ENCODE measurements at places on chromosomes 13 and 19.

- DNase-seq, result no peak
Measured at GRCh38 chr13:103164251-103164650, 98.0 kb upstream of the SLC10A2 start.

GRCh38 chr13:46796515-46797474, at the start of gene ESD:
TSS of gene ESD (minus strand) at chr13:46797161. CDS start at chr13:46791413, 5,748 bp downstream.
- DNase-seq, result peak; percentile 92

DNA sequence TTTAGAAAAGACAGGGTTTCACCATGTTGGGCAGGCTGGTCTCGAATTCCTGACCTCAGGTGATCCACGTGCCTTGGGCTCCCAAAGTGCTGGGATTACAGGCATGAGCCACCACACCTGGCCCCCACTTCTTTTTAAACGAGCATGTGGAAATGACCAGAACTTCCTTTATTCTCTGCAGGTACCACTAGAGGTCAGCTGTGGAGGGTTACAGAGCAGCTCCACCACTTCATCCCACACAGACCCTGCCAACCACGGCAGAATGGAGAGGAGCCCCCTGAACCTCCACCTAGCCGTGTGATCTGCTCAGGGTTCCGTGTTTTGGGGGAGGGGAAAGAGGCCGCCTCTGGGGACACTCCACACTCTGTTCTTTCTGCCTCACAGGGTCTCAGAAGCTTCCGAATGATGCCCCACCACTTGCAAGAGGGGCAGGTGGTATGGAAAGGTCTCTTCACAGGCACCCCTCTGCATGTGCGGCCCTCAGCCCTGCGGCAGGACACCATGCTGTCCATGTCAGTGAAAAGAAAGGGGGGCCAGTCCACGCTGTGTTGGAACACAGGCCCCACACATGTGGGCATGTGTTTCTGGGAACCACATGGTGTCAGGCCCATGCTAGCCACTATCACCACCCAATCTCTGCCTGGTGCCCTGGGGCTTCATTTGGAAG, 465.0 kb downstream of the TSHZ3 start:
- no peak for DNase-seq

GRCh38 chr13:32175307-32175706, 139.9 kb downstream of the ZAR1L start:
- DNase-seq, result no peak

- DNase-seq, result no peak
Measured at GRCh38 chr19:33096005-33096404, 15.0 kb downstream of the GPATCH1 start.

- DNase-seq, result no peak
Measured at GRCh38 chr19:35310811-35311465, 18.0 kb upstream of the CD22 start.

GRCh38 chr19:38267761-38268483, 3.5 kb downstream of the SPINT2 start:
- no peak for DNase-seq

GRCh38 chr19:32869369-32869965, at the start of gene SLC7A9:
TSS of gene SLC7A9 (minus strand) at chr19:32869767. CDS start at chr19:32868534, 1,233 bp downstream.
- no peak for DNase-seq

GRCh38 chr13:112066624-112067004, 335 bp upstream of the SOX1 start:
- peak; percentile 94 for DNase-seq

DNA sequence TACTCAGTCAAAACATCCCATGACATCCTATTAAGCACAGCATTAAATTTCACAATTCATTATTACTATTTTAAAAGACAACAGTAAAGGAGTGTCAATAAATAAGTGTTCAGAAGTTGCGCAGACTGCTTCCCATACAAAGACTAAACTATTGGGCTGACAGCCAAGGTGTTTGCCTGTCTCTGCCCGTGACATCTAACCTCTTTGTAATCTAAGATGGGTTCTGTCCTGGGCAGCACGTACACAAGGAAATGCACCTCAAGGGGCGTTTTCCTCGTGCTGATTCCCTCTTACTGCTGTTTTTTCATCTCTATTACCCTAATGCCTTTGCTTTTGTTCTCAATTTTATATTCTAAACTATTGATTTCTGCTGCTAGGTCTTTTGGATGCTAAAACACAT, 216.3 kb downstream of the NHLRC3 start:
- DNase-seq, result no peak

DNA sequence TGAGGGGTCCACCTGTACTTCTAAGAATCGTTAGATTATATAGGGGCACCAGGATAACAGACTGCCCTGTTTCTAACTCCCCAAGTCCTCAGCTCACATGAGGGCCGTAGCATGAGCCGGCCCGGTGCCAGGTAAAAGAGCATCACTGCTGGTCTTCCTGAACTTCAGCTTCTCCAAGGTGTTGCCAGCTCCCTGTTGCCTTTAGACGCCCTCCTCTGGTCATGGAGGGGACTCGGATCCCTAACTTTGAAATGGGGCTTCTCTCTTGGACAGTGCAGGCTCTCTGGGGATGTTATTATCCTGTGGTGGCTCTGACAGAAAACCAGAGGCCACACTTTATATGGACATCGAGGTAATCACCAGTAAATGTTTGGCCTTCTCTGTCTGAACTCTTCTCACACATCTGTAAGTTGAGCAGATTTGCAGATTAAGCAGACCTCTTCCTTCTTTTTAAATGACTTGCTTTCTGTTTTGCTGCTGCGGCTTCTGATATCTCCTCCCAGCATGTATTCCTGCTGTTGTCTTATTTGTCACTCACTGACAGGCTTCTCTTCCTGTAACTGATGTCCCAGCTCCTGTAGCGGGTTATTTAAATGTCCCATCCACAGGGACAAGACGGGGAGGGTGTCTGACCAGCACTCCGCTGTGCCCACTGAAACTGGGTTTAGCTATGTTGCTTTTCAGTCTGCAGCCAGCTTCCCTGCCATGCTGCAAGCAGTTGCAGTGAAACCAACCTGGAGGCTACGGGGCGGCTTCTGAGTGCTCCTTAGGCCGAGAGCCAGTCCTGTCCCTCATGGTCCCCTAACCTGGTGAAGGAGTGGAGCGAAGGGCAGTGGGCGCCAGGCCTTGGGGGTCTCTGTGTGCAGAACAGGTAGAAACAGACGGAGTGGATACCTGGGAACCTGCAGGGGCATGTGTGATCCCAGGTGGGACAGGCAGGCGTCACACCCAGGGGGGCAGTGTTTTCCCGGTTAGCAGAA, 39.2 kb downstream of the TSSK6 start:
- no peak for DNase-seq

DNA sequence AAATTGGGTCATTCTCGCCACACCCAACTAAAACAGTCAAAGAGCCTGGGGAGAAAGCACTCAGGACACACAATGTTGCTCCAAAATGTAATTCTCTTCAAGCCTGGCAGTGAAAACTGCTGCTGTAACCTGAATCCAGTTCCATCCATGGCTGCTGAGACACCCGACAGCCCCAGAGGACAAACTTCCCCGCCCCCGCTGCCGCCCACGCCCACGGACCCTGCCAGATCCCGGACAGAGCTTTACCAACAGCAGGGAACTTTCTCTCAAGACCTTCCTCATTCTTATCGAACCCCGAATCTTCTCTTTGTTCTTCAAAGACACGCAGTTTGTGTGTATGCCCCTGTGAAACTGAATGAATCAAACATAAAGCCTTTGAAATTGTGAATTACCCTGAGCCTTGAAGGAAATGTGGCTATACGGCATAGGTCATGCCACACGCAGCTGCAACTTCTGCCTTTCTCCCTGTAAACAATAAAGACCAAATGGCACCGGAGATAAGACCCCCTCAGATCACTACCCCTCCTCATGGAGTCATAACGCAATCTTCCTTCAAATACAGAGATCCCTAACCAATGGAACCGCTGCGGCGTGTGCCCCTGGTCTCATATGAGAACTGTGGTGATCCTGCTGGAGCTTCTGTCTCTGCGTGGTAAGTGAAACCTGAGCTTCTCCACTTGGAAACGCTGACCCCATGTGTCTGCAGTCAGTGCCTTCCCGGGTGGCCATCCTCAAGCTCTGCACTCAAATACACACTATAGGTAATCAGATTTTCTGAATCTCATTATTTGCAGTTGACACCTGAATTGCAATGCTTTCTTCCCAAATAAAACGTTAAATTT, 4.8 kb upstream of the LAMP1 start:
- DNase-seq, result peak; percentile 72

DNA sequence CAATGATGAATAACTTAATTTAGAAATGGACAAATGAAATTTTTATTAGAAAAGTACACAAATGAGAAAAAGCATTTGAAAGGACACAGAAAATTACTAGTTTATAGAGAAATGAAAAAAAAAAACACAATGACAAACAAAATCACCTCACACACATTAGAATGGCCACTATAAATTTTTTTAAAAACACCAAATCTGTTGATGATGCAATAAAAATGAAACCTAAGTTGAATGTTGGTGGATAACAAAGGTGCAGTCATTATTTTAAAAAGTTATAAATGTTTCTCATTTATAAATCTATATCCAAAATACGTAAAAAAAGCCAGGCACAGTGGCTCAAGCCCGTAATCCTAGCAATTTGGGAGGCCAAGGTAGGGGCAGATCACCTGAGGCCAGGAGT, 20.8 kb downstream of the ZNF626 start:
- no peak for DNase-seq

GRCh38 chr13:107069108-107069776, 501.3 kb upstream of the ARGLU1 start:
- no peak for DNase-seq

DNA sequence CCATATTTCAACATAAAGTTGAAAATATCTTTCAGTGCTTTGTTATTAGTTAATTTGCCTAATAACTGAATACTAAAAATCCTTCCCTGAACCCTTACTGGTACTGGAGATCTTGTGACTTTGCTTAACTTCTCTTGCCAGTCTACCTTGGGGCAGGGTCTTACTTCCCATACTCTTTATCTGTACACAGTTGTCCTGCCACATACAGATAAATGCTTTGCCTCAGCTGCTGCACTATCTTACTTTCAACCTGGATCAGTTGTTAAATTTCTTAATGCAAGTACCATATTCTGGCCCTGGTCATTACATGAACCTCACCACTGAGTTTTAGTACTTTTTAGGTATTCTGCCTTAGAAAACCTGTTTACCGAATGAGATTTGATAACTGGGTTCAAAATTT, 107.6 kb downstream of the PIBF1 start:
- no peak for DNase-seq

GRCh38 chr19:42197375-42197817, 20.1 kb downstream of the DEDD2 start:
- DNase-seq, result no peak

DNA sequence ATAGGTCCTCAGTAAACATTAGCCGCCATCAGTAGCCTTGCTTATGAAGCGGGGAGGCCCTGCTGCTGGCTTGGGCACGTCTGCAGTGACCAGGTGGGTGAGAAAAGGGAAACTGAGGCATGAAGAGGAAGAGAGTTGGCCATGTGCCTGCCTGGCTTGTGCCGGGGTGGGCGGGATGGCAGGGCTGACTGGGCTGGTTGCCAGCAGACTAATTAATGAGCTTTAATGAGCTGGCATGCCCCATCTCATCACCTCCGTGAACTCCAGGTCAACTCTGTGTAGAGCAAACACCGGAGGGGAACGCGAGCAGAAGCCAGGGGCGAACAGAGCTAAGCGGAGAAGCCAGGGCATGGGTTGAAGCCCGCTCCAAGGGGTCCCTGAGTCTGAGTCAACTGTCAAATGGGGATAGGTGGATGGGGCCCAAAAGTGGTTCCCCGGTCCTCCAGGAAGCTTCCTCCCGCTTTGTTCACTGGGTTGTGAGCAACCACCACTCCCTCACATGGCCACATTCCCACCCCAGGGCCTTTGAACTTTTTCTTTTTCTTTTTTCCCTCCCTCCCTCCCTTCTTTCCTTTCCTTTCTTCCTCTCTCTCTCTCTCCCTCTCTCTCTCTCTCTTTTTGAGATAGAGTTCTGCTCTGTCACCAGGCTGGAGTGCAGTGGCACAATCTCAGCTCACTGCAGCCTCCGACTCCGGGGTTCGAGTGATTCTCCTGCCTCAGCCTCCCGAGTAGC, 8.7 kb downstream of the NR2F6 start:
- no peak for DNase-seq

- peak; percentile 76 for DNase-seq
Measured at GRCh38 chr19:11881151-11881800, 6.3 kb upstream of the ZNF69 start.

DNA sequence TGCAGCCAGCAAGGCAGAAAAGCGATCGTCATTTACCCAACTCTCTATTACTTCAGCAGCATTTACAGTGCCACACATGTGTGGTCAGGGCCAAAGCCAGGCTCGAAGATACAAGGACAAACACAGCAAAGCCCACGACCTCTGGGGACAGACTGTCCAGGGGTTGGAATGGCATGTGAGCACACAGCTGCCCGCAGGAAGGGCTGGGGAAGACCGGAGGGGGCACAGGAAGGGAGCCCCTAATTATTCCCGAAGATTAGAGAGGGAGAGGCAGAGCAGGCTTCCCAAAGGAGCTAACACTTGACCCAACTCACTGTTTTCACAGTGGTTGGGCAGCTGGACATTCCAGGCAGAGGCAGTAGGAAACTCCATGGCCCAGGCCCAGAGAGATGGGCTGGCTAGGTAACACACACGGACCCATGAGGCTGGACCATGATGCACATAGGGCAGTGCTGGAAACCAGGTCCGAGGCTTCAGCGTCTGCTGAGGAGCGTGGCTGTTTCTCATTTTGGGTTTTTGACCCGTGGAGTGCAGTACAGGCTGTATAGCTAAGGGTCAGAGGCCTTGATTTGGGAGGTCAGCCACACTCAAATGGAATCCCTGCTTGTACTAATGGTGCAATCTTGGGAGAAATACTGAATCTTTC, 179.8 kb downstream of the FOXO1 start:
- DNase-seq, result no peak

DNA sequence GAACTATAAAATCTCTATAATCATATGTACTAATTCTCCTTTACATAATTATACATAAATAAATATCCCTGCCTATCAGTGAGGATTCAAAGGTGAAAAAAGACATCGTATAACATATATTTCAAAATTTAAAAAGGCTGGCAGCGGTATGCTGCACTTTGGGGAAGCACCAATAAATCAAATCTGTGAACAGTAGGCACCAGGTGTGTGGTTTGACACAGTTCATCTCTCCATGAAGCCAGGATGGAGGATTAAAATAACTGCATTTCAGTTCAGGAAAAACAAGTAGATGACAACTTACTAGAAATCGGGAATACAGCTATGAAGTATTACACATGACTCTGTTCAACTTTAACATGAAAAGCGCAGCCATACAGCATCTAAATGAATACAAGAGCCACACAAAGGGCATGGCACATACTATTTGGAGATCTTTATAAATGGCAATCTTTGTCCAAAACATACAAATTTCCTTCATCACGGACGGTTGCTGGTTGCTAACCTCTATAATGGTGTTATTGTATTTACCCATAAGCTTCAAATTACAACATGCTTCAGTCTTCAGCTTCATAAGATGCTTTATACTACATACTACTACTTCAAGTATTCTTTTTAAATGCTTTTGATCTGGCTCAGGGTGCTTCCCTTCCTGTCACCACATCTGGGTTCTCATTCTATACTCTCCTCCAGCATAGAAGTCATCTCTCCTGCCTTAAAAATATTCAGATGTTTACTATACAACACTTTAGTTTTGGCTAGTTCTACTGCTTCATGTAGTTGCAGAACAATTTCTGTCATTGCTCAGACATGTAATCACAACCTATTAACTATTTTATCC, 128.7 kb downstream of the KLF12 start:
- no peak for DNase-seq
